Spinal cord (tissue), 10 donors: ENCODE measurements at places on chromosomes 6 and 20.

DNA sequence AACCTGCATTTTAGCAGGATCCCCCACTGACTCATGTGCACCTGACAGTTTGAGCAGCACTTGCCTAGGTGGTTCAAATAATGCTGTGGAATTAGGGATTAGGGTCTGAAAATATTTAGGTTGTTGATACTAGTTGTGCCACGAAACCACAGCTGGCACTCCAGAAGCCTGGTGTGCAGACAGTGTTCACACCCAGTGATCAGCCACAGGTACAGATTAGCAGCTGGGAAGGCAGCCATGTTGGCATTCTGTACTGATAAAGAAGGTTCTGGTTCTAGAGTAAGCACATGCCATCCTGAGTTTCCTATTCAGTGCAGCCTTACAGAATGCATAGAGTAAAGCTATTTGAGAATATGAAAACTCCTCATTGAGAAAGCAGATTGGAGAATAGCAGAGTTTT, 30.1 kb downstream of the TMEM74B start:
- DNase-seq: no peak

GRCh38 chr6:33702345-33702977, 9.0 kb downstream of the UQCC2 start:
- no peak for DNase-seq

- DNase-seq: no peak
Measured at GRCh38 chr20:44750081-44750805, 4.6 kb downstream of the KCNK15 start.

DNA sequence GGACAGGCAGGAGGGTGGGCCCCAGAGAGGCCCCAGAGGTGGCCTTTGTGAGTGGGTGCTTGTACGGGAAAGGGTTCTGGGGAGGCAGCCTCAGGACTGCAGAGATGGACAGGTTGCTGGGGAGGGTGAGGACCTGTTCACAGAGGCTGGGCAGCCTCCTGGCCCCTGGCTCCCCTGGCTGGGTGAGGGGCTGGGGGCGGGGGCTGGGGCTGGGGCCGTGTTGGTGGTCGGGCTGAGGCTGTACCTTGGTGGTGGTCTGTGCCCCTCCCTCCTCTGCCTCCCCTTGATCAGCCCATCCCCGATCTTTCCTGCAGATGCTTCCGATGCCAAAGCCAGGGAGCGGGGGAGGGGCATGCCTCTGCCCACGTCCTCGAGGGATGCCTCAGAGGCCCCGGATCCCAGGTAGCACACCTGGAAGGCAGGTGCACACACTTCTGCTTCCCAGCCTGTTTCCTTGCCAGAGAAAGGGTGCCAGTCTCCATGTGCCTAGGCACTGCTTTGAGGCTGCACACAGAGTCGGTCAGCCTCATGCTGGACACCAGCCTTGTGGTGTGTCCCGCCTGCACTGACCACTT, 4.8 kb downstream of the TCEA2 start:
- no peak for DNase-seq

DNA sequence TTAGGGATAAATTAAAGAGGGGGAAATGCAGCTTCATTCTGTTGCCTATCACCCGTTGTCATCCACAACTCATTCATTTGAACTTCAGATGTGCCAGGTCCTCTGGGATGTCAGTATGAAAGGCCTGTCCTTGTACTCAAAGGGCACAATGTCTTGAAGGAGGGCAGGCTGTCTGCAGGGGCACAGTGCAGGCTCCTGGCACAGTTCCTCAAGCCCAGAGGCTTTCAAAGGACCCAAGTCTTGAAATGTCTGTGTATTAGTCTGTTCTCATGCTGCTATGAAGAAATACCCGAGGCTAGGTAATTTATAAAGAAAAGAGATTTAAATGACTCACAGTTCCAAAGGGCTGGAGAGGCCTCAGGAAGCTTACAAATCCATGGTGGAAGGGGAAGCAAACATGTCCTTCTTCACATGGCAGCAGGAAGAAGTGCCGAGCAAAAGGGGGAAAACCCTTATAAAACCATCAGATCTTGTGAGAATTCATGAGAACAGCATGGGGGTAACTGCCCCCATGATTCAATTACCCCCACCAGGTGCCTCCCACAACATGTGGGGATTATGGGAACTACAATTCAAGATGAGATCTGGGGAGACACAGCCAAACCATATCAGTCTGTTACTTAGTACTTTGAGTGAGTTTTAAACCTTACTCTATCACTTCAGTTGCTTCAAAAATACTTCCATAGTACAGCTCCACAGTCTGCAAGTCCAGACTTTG, 9.4 kb downstream of the SNX9 start:
- no peak for DNase-seq
